ENCODE measurements at places on chromosomes 6 and 20. TPM values are rescaled to one million over a fixed set of nuclear protein-coding genes. Genes with fewer than 3 reads are reported as not detected.

DNA sequence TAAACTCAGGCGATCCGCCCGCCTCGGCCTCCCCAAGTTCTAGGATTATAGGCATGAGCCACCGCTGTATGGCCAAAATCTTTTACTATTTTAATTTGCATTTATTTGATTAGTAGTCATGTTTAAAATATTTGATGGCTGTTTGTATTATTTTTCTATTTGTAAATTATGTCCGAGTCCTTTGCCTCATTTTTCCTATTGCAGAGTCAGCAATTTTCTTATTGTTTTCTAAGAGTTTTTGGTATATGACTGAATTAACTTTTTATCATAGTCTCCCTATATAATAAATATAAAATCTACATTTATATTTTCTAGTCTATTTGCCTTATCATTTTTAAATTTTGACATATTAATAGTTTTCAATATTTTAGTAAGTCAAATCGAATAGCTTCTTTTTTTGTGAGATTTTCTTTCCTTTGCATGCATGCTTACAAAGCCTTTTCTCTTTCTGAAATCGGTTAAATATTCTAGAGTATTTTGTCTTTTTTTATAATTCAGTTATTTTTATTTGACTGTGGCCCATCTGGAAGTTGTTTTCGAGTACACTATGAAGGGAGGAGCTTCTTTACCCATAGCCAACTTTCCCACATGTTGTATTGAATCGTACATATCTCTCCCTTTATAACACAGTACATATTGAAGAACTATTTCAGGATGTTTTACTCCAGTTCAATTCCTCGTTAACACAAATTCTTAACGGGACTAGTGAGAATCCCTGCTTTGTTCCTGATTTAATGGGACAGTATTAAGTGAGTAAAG is 34.5 kb upstream of the RPS6KA2 start:
- peak; percentile 75 for DNase-seq
- H3K27me3 ChIP-seq = peaks cover 10% of the 10 kb centered on the region
- H3K4me1 ChIP-seq = peaks cover 14% of the 10 kb centered on the region
- no peak overlapping the region for H3K27ac ChIP-seq

GRCh38 chr20:60424267-60424902 is 466.2 kb downstream of the CDH26 start:
- no peaks in the 10 kb centered on the region for H3K27me3 ChIP-seq
- no peak overlapping the region for H3K4me3 ChIP-seq
- H3K27ac ChIP-seq = no peak overlapping the region
- no peak for DNase-seq
- peaks cover 3% of the 10 kb centered on the region for H3K4me1 ChIP-seq

GRCh38 chr6:38169977-38170526 is 350.5 kb downstream of the ZFAND3 start:
- H3K36me3 ChIP-seq = peaks cover 12% of the 10 kb centered on the region
- H3K4me3 ChIP-seq = no peak overlapping the region
- H3K27me3 ChIP-seq = no peaks in the 10 kb centered on the region
- H3K27ac ChIP-seq = no peak overlapping the region
- H3K4me1 ChIP-seq = peaks cover 25% of the 10 kb centered on the region

GRCh38 chr6:38586992-38587391 is 52.7 kb downstream of the BTBD9 start:
- DNase-seq = no peak
- H3K27me3 ChIP-seq = no peaks in the 10 kb centered on the region
- no peaks in the 10 kb centered on the region for H3K4me1 ChIP-seq
- H3K36me3 ChIP-seq = no peaks in the 10 kb centered on the region
- no peak overlapping the region for H3K4me3 ChIP-seq

GRCh38 chr6:4272996-4273395 is 137.6 kb upstream of the ECI2 start:
- H3K36me3 ChIP-seq = no peaks in the 10 kb centered on the region
- H3K4me1 ChIP-seq = peaks cover 14% of the 10 kb centered on the region
- H3K4me3 ChIP-seq = no peak overlapping the region
- no peaks in the 10 kb centered on the region for H3K27me3 ChIP-seq
- H3K27ac ChIP-seq = no peak overlapping the region

DNA sequence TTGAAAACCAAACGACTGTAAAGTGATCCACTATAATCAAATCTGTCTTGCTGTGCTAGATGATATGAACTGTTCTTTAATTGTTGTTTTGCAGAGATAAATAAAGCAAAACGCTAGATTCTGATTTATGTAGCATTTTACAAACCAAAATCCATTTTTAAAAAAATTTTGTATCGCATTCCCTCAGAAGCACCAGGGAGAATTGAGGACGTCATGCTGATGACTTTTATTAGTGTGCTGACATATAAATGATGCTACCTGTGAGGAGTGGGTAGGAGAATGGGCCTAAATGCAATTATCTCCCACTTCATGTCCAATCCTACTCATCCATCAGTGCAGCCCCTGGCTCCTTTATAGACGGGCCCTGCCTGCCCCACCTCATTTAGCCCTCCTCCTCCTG is 282.4 kb downstream of the PACRG start:
- DNase-seq = no peak
- no peak overlapping the region for H3K4me3 ChIP-seq
- no peak overlapping the region for H3K27ac ChIP-seq
- no peaks in the 10 kb centered on the region for H3K4me1 ChIP-seq

- H3K4me3 ChIP-seq = no peak overlapping the region
- no peaks in the 10 kb centered on the region for H3K27me3 ChIP-seq
- H3K4me1 ChIP-seq = no peaks in the 10 kb centered on the region
- DNase-seq = no peak
These were observed 35.6 kb upstream of the TMEM181 start for GRCh38 chr6:158524311-158524710.

GRCh38 chr6:44966449-44967092 is 361.6 kb upstream of the RUNX2 start:
- no peaks in the 10 kb centered on the region for H3K4me1 ChIP-seq
- H3K36me3 ChIP-seq = no peaks in the 10 kb centered on the region
- H3K27me3 ChIP-seq = no peaks in the 10 kb centered on the region
- H3K4me3 ChIP-seq = no peak overlapping the region

- DNase-seq = peak; percentile 65
- peaks cover 29% of the 10 kb centered on the region for H3K4me1 ChIP-seq
- peaks cover 63% of the 10 kb centered on the region for H3K36me3 ChIP-seq
- H3K27me3 ChIP-seq = no peaks in the 10 kb centered on the region
- H3K4me3 ChIP-seq = no peak overlapping the region
- H3K27ac ChIP-seq = peak overlapping the region; percentile 65
These were observed 1.9 kb downstream of the DDAH2 start for GRCh38 chr6:31727034-31727716.

DNA sequence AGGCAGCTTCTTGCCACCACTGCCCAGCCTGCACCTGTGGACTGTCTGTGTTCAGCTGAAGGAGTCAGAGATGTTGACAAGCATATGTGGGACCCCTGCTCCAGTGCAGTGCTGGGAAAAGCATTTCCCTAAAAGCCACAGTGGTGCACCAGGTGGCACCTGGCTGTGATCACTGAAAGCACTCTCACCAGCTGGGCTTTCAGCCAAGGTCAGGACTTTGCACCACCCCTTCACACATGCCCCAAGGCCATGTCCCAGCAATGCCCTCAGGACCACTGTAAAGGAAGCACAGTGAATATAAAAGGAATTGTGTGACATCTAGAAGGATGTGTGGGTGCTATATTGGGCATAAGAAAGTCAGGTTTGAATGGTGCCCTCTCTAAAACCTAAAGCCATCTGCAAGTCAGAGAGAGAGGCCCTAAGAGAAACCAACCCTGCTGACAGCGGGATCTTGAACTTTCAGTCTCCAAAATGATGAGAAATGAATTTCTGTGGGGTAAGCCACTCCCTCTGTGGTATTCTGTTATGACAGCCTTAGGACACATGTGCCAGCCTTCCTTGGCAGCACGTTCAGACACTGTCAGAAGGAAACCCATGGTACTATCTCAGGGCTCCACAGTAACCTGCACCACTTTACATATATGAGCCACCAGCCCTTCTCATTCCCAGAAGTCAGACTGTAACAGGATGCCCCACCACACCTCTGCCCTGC is 30.7 kb downstream of the CBLN4 start:
- H3K27ac ChIP-seq = no peak overlapping the region
- peaks cover 5% of the 10 kb centered on the region for H3K4me1 ChIP-seq
- H3K4me3 ChIP-seq = no peak overlapping the region
- H3K27me3 ChIP-seq = no peaks in the 10 kb centered on the region
- no peak for DNase-seq
- no peaks in the 10 kb centered on the region for H3K36me3 ChIP-seq

GRCh38 chr20:658731-659291 is 5.8 kb upstream of the SRXN1 start:
- H3K4me1 ChIP-seq = peaks cover 11% of the 10 kb centered on the region
- no peaks in the 10 kb centered on the region for H3K36me3 ChIP-seq
- H3K27me3 ChIP-seq = peaks cover 57% of the 10 kb centered on the region
- no peak overlapping the region for H3K4me3 ChIP-seq
- DNase-seq = peak; percentile 74
- H3K27ac ChIP-seq = no peak overlapping the region

DNA sequence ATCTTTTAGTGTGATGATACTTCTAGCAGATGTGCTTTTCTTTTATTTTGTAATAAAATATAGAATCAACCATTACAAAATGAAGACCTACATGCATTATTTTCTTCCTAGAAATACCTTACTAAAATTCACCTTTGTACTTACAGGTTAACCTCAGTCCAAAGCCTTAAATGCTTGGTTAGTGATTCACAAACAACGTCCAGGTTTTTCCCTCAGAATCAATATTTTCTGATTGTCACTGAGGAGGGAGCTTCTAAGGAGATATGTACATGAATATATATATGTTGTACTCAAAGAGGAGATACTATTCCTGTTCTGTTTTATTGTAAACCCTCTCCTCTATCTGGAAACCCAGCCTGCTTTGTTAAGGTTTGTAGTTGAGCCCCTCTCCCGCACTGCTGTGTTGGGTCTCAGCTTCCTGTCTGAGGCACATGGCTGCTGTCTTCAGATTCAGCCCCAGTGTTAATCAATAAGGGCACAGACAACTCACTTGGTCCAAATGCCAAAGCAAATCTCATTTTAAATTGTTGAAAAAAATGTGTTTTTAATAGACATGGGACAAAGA is 33.9 kb upstream of the HS3ST5 start:
- no peak overlapping the region for H3K27ac ChIP-seq
- H3K27me3 ChIP-seq = no peaks in the 10 kb centered on the region
- no peaks in the 10 kb centered on the region for H3K4me1 ChIP-seq
- H3K4me3 ChIP-seq = no peak overlapping the region
- DNase-seq = no peak
- H3K36me3 ChIP-seq = no peaks in the 10 kb centered on the region

GRCh38 chr6:107323133-107323785 is 136.1 kb downstream of the PDSS2 start:
- H3K36me3 ChIP-seq = no peaks in the 10 kb centered on the region
- H3K27me3 ChIP-seq = no peaks in the 10 kb centered on the region
- H3K27ac ChIP-seq = no peak overlapping the region

DNA sequence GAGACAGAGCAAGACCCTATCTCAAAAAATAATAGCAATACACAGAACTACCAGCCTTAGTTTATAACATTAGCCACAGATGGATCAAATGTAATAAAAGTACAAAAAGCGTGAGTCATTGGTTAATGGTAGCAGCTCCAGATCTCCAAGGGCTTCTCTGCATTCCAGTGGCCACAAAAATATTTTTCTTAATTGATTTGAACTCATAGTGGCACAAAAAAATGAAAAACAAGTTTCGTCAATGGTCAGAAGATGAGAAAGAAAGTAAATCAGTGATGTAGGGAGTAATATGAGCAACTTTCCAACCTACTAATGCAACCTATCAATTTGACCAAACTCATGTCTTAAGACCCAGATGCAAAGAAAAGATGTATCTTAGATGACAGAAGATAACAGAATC is 79.6 kb downstream of the CEP57L1 start:
- no peak overlapping the region for H3K27ac ChIP-seq
- H3K36me3 ChIP-seq = no peaks in the 10 kb centered on the region
- no peaks in the 10 kb centered on the region for H3K27me3 ChIP-seq
- DNase-seq = no peak

DNA sequence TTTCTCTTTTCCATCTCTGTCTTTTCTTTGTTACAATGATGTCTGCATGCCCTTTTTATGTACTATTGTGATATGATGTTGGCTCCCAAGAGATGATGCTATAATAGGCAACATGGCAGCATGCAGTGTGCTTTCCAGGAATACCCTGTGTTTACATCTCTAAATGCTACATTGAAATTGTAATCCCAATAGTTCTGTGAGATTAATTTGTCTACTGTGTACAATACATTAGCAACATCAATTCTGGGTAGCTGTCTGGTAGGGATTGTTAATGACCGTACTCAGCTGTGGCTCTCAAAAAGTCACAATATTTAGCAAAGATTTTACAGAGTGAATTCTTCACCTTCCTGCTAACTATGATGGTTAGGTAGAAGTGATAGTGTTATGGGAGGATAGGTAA is 225.6 kb upstream of the MMS22L start:
- no peak overlapping the region for H3K27ac ChIP-seq
- H3K4me3 ChIP-seq = no peak overlapping the region
- no peaks in the 10 kb centered on the region for H3K27me3 ChIP-seq

- H3K27ac ChIP-seq = no peak overlapping the region
- H3K4me3 ChIP-seq = no peak overlapping the region
- no peaks in the 10 kb centered on the region for H3K36me3 ChIP-seq
- DNase-seq = no peak
These were observed 923.4 kb downstream of the QKI start for GRCh38 chr6:164337925-164338397.

DNA sequence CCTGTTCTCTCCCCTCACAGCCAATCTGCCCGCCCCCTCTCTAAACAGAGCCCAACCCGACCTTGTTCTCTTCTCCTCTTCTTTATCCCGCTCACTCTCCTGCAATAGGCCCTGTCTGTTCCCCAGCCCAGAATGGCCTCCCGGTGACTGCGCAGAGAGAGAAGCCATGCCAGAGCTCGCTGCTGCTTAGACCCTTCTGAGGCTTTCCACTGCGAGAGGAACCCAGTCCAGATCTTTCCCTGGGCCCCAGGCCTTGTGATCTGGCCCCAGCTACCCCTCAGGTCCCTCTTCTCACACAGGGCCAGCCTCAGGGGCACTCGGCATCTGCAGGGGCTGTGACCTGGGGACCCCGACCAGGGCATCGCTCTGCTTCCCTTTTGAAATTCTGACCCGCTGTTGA is 58.1 kb downstream of the TMEM242 start:
- no peaks in the 10 kb centered on the region for H3K27me3 ChIP-seq
- no peak overlapping the region for H3K4me3 ChIP-seq
- H3K4me1 ChIP-seq = peaks cover 30% of the 10 kb centered on the region
- H3K27ac ChIP-seq = no peak overlapping the region

- peak overlapping the region; percentile 80 for H3K27ac ChIP-seq
- peaks cover 21% of the 10 kb centered on the region for H3K4me1 ChIP-seq
- H3K4me3 ChIP-seq = no peak overlapping the region
- H3K27me3 ChIP-seq = no peaks in the 10 kb centered on the region
- DNase-seq = peak; percentile 86
These were observed 683.3 kb downstream of the QKI start for GRCh38 chr6:164097551-164098398.

PPIL6 gene
- total RNA-seq = 5.9 TPM

PRRT1 gene
- total RNA-seq = 0.18 TPM

SNAP25 gene
- 3.1 TPM for total RNA-seq

EYA4 gene
- 28.8 TPM for total RNA-seq

PHF10 gene
- total RNA-seq = 32.5 TPM

TUBB2B gene
- total RNA-seq = 63.7 TPM

GLP1R gene
- under 0.01 TPM for total RNA-seq

MYCT1 gene
- total RNA-seq = 18.3 TPM

RNF114 gene
- 42.1 TPM for total RNA-seq

OXT gene
- 0.66 TPM for total RNA-seq

APCDD1L gene
- 2.1 TPM for total RNA-seq

SASH1 gene
- 42.2 TPM for total RNA-seq

TMEM151B gene
- total RNA-seq = 0.09 TPM

NTSR1 gene
- total RNA-seq = 0.04 TPM

BCAS1 gene
- 2.6 TPM for total RNA-seq

All from muscle of leg (tissue), 16 donors.